LHCN-M2 (cell line): ENCODE measurements at places on chromosomes 5 and 9.
A peak's percentile ranks its signal among the peaks of the same experiment; 100 is the strongest.

GRCh38 chr5:162289489-162289888 lies 221.9 kb downstream of the GABRG2 start:
- no peak for DNase-seq

DNA sequence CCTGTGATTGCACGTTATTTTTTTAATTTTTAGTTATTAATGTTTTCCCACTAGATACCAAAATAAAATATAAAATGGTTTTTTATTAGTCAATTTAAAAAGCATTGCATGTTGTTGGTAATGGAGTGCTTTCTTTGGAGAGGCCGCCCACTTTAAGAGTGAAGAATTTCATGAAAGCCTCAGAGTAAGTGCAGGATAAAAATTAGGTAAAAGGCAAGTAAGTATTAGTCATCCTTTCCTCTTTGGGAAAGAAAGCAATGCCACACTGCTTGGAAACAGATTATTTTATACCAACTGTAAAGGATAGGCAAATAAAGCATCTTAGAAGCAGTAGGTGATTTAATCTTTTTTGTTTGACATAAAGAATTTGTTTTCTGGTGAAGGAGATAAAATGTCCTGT lies 62.9 kb downstream of the HSD17B4 start:
- DNase-seq, result peak; percentile 3

DNA sequence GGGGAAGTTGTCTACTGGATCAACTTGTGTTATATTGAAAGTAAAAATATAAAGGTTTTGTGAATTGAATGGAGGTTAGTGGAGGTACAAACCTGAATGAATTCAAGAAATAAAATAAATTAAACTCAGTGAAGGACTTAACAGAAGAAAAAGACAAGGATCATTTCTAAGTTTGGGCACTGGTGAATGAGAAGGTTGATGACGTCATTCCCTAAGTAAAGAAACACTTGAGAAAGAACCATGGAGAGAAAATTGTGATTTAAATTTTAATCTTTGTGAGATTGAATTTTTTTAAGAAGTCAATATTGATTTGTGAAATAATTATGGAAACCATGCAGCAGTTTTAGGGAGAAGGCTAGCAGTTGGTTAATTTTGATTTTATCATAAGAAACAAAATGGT lies 900.3 kb upstream of the TYRP1 start:
- DNase-seq, result no peak

DNA sequence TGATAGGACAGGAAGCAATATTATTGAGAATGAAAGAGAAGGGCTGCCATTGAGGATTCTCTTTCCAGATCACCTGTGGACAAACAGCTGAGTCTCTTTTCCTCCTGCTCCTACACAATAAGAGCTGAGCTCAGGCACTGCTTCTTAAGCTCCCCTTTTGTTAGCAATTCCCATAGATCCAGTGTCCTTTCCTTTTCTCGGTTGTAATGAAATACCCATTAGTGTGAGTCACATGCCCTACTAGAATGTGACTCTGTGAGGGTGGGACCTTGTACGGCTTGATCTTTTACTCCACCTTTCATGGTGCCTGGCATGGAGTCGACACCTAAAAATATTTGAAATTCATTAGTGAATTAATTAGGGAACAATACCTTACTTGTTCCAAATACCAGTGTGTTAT lies 269.2 kb downstream of the NR3C1 start:
- peak; percentile 83 for DNase-seq

GRCh38 chr5:151551985-151552384 lies 39.1 kb downstream of the FAT2 start:
- no peak for DNase-seq

- DNase-seq, result no peak
These were observed 497.5 kb upstream of the RGMB start for GRCh38 chr5:98275980-98276379.

DNA sequence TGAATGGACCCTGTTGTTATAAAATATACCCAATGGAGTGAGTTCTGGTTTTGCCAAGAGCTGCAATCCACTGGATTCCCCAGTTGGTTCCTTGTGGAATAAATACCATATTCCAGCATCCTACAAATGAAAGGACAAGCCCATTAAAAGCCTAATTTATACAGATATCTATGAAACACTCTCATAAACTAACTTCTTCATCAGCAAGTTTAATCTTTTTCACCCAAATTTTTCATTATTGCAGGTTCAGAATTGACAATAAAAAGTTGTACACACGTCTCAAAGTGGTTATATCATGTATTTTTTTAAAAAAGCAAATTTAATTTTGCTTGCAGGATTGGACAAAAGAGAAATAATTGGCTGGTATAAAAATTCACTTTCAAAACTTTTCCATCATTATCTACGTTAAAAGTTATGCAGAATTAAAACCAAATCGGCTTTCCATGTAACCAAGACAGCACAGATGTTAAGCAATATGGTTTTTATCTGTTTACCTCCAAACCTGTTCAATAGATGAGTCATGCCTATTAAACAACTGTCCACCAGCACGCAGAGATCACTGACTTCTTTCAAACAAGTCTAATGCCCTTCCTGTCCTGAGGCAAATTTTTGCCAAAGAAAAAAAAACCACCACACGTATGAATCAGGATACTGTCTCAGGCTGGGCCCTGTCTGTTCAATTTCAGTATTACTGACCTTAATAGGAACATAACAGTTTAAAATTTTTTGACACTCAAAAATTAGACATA lies 42.5 kb downstream of the CEMIP2 start:
- DNase-seq, result peak; percentile 78

DNA sequence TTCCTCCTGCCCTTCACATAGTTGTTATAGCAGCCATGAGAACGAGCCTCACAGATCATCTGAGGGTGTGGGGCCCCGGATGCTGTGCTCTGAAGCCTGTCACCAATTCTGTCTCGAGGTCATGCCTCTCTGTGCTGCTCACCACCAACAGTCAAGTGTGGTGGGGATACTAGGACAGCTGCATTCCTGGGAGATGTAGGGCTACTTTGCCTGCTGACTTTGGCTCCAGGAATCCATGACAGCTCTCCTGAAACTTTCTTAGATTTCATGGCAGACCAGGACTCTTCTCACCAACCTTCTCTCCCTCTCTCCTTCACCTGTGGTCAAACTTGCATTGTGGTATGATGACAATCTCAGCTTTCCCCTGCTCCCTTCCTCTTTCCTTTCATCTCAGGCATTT lies 395.9 kb downstream of the PSAT1 start:
- DNase-seq, result peak; percentile 82

DNA sequence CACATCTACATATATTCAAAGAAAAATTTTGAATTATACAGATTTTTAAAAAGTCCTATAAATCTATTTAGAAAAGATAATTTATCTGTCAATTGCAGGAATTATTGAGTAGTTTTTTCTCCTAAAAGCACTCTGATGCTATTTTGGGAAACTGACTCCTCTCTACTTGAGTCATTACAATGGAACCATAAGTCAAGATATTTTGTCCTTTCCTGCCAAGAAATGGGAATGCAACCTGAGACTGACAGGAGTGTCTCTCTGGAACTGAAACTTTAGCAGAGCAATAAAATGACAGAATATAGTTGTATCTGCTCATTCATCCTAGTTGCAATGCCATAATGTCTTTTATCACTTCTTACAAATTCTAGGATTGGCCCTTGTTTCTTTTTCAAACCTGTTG lies 48.6 kb downstream of the CARTPT start:
- DNase-seq, result peak; percentile 26
